ENCODE measurements at places on chromosomes 12 and 14. TPM values are rescaled to one million over a fixed set of nuclear protein-coding genes. Genes with fewer than 3 reads are reported as not detected.
A peak's percentile ranks its signal among the peaks of the same experiment; 100 is the strongest.

- no peak overlapping the region for H3K27ac ChIP-seq
- no peaks in the 10 kb centered on the region for H3K27me3 ChIP-seq
- no peaks in the 10 kb centered on the region for H3K4me1 ChIP-seq
- H3K4me3 ChIP-seq, result no peak overlapping the region
- H3K36me3 ChIP-seq, result no peaks in the 10 kb centered on the region
These were observed 111.0 kb downstream of the MSRB3 start for GRCh38 chr12:65389436-65389835.

- H3K4me1 ChIP-seq, result no peaks in the 10 kb centered on the region
- H3K36me3 ChIP-seq, result no peaks in the 10 kb centered on the region
- no peak for DNase-seq
- no peak overlapping the region for H3K27ac ChIP-seq
These were observed 18.4 kb upstream of the SRGAP1 start for GRCh38 chr12:63826006-63826585.

- H3K27ac ChIP-seq, result no peak overlapping the region
- H3K27me3 ChIP-seq, result no peaks in the 10 kb centered on the region
- no peak for DNase-seq
- H3K36me3 ChIP-seq, result no peaks in the 10 kb centered on the region
- H3K4me3 ChIP-seq, result no peak overlapping the region
These were observed 3.0 kb upstream of the ZC3H14 start for GRCh38 chr14:88559852-88560251.

DNA sequence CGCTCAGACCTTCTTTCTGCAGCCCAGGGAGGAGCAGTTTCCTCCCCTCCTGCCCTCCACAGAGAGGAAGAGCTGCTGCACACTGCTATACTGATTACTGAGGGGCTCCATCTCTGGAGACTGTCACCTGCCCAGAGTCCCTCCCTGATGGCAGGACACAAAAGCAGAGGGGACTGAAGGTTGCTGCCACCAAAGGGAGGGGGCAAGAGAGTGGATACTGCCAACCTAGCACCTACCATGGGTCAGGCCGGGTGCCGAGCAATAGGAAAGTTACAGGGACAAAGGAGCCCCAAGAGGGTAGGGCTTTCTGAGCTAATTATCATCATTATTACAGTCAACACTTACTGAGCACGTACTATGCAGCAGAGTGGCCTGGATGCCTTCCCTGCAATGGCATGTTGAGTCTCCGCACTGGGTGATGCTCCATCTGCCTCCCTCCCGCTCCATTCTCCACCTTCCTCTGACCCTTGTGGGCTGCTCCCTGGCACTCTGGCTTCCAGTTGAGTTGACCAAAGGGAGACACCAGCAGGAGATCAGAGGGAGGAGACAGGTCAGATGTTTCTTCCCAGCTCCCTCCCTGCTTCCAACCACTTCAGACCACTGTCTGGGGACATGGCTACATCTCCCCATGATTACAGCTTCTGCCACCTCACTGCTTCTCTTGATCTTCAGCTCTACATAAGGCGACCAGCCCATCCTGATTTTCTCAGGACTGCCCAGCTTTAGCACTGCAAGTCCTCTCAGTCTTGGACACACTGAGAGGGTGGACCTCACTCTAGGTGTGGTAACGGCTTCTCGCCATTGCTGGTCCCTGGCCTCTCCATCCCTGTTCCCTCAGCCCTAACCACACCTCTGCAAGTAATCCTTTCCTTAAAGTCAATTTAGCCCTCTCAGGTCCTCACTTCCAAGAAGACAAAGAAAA is 2.6 kb upstream of the KRT79 start:
- no peak overlapping the region for H3K4me3 ChIP-seq
- H3K27me3 ChIP-seq, result no peaks in the 10 kb centered on the region
- H3K36me3 ChIP-seq, result no peaks in the 10 kb centered on the region
- no peaks in the 10 kb centered on the region for H3K4me1 ChIP-seq
- no peak for DNase-seq
- no peak overlapping the region for H3K27ac ChIP-seq

DNA sequence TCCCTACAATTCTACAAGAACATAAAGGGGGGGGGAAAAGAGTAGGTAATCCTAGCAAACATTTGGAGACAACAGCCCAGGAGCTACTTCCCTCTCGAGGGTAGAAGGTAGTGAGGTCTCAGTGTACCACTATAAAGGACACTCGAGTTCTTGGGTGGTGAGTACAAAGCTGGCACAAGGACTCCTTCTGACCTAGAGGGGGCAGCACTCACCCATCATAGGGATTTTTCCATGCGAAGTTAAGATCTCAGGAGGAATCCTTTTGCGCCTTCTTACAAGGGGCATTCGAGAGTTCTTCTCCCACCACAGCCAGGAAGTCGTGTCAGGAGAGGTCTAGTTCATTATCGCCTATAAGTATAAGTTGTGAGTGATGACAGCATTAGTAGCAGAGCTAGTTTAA is 200.2 kb upstream of the RBM19 start:
- no peak overlapping the region for H3K4me3 ChIP-seq
- H3K36me3 ChIP-seq, result no peaks in the 10 kb centered on the region
- no peak overlapping the region for H3K27ac ChIP-seq
- DNase-seq, result peak; percentile 29
- no peaks in the 10 kb centered on the region for H3K4me1 ChIP-seq
- H3K27me3 ChIP-seq, result peaks cover 8% of the 10 kb centered on the region

- peaks cover 4% of the 10 kb centered on the region for H3K36me3 ChIP-seq
- no peaks in the 10 kb centered on the region for H3K27me3 ChIP-seq
- peaks cover 48% of the 10 kb centered on the region for H3K4me1 ChIP-seq
- H3K4me3 ChIP-seq, result no peak overlapping the region
These were observed 82.8 kb downstream of the B4GALNT3 start for GRCh38 chr12:542395-543113.

DNA sequence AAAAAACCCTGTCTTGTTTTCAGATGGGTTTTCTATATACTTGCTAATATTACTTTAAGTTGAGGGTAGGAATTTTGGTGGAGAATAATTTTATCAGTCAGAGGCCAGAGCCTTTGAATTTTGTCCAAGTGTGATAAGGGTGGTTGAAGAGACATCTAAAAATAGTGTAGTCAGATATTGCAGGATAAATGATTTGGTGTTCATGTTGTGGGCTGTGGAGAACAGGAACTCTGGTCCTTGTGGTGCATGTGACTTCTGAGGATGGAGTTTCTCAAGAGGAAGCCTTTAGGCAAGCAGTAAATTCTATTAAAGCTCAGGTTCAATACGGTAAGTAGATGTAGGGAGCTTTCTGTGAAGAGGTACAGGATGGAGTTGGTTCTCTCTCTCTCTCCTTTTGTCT is 2.8 kb downstream of the ADAM21 start:
- DNase-seq, result no peak
- no peaks in the 10 kb centered on the region for H3K27me3 ChIP-seq
- H3K4me3 ChIP-seq, result no peak overlapping the region
- H3K4me1 ChIP-seq, result no peaks in the 10 kb centered on the region

DNA sequence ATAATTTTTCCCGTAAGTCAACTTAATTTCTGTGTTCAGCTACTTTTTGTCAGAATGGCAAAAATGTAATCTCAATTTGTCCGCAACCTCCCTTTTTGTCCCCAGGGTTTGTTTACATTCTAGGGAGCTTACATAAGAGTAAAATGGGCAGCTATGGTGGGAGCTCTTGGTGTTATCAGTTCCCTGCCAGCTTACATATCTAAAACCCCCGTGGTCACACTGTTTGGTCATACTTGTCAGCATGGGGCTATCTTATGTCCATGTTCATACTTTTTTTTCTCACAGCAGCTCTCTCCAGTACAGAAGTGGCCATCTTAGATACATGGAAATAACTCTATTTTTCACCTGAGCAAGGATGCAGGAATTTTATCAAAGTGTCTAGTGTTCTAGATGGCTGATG is 16.7 kb downstream of the SLCO1C1 start:
- H3K4me1 ChIP-seq, result no peaks in the 10 kb centered on the region
- H3K36me3 ChIP-seq, result no peaks in the 10 kb centered on the region
- no peaks in the 10 kb centered on the region for H3K27me3 ChIP-seq
- H3K4me3 ChIP-seq, result no peak overlapping the region
- no peak overlapping the region for H3K27ac ChIP-seq

DNA sequence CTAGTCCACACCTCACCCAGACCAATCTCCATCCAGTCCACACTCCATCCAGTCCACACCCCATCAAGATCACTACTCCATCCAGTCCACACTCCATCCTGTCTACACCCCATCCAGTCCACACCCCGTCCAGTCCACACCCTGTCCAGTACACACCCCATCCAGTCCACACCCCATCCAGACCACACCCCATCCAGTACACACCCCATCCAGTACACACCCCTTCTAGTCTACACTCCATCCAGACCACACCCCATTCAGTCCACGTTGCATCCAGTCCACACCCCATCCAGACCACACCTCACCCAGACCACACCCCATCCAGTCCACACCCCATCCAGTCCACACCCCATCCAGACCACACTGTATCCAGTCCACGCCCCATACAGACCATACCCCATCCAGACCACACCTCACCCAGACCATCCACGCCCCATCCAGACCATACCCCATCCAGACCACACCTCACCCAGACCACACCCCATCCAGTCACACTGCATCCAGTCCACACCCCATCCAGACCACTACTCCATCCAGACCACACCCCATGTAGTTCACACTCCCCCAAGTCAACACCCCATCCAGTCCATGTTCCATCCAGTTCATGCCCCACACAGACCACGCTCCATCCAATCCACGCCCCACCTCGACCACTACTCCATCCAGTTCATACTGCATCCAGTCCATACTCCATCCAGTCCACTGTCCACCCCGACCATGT is 116.6 kb upstream of the RTL1 start:
- H3K36me3 ChIP-seq, result no peaks in the 10 kb centered on the region
- H3K4me3 ChIP-seq, result no peak overlapping the region
- no peak for DNase-seq
- no peak overlapping the region for H3K27ac ChIP-seq
- H3K4me1 ChIP-seq, result no peaks in the 10 kb centered on the region

- no peaks in the 10 kb centered on the region for H3K36me3 ChIP-seq
- no peak overlapping the region for H3K27ac ChIP-seq
- H3K27me3 ChIP-seq, result no peaks in the 10 kb centered on the region
- peak; percentile 70 for DNase-seq
These were observed 129.0 kb upstream of the HMGA2 start for GRCh38 chr12:65695113-65695865.

DNA sequence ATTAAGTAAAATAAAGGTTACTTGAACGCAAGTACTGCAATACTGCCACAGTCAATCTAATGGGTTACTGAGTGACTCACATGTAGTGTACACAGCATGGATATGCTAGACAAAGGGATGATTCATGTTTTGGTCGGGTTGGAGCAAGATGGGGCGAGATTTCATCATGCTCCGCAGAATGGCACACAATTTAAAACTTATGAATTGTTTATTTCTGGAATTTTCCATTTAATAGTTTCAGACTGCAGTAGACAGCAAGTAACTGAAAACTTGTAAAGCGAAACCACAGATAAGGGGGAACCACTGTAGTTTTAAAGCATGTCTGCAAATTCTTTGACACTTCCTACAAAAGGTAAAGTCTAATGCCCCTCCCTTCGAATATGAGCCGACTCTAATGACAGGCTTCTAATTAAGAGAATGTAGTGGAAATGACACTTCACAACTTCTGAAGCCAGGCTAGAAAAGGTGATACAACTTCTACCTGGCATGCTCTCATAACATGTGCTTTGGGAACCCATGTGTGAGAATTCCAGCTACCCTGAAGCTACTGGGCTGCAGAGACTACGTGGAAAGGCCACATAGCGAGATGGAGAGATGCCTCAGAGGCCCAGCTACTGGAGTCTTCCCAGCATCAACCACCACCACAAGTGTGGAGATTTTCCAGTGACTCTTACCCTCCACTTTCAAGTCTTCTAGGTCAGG is 13.9 kb upstream of the TCP11L2 start:
- peaks cover 20% of the 10 kb centered on the region for H3K4me1 ChIP-seq
- no peak overlapping the region for H3K27ac ChIP-seq
- no peaks in the 10 kb centered on the region for H3K36me3 ChIP-seq
- DNase-seq, result no peak

DNA sequence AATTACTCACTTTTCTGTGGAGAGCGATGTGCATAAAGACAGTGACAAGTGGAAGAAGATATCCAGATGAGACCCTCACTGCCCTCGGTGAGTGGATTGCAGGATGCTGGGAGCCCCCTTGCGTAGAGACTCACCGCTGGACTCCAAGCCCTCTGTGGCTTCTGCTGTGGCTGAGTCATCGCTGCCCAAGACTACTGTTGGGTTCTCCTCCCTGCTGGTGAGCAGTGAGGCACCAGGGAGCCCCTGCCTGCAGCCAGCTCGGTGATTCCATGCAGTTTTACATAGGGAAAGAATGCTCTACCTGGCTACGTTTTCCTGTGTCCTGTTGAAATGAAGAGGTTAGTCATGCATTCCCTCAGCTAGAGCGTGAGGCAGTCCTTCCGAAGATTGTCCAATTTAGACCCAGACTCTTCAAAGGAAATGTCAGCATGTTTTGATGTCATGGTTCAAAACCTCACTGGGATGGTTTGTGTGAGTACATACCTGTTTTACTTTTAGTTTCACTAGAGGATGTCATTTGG is 28.2 kb downstream of the TRAF3 start:
- H3K4me3 ChIP-seq, result no peak overlapping the region
- no peak overlapping the region for H3K27ac ChIP-seq
- DNase-seq, result no peak

DNA sequence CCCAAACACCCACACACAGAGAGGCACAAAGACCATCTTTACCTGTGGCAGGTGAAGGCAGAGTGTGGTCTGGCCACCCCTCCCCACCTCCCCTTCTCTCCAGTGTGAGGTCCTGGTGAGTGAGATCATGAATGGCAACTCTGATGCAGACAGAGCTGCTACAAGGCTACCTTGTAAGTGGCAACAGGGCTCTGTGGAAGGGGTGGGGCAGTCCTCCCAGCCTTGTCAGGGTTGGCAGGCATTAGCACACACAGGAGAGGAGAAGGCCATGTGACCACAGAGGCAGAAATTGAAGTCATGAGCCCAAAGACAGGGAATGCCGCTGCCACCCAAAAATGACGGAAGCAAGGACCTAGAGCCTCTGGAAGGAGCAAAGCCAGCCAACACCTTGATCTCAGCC is 30.7 kb downstream of the VWF start:
- peak overlapping the region; percentile 10 for H3K27ac ChIP-seq
- peaks cover 15% of the 10 kb centered on the region for H3K36me3 ChIP-seq
- H3K4me1 ChIP-seq, result peaks cover 6% of the 10 kb centered on the region
- no peaks in the 10 kb centered on the region for H3K27me3 ChIP-seq
- no peak overlapping the region for H3K4me3 ChIP-seq

- no peaks in the 10 kb centered on the region for H3K36me3 ChIP-seq
- no peak overlapping the region for H3K4me3 ChIP-seq
- H3K27ac ChIP-seq, result no peak overlapping the region
- H3K4me1 ChIP-seq, result peaks cover 45% of the 10 kb centered on the region
These were observed 10.3 kb downstream of the PLEKHG3 start for GRCh38 chr14:64714432-64715025.

Gene LRRIQ1
- 0.48 TPM for total RNA-seq

Gene OAS2
- total RNA-seq, result 6.5 TPM

Gene CACNA2D4
- total RNA-seq, result 0.10 TPM

Gene P2RX2
- total RNA-seq, result not detected

Gene PIWIL1
- not detected for total RNA-seq

Gene MIP
- not detected for total RNA-seq

Gene GLT1D1
- 1.5 TPM for total RNA-seq

Gene SERPINA9
- total RNA-seq, result not detected

Gene AQP6
- total RNA-seq, result not detected

Gene CSRP2
- 33.1 TPM for total RNA-seq

All from heart left ventricle (tissue), 16 donors.